ENCODE measurements at places on chromosomes 5 and 9.

DNA sequence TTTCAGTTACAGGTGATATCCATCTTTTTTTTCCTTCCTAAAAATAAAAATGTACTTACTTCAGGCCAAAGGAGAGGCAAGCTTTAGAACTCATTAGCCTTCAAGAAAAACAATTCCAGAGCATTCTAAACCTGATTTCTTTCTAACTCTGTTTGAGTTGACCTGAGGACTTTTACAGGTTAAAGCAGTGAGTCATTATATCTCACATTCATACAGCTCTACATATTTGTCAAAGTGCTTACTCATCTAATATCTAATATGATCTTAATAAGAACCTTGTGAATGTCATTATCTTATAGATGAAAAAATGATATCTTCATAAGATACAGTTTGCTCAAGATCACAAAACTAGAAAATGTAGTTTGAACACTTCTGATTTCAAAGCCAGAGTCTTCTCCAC lies 149.2 kb upstream of the CDKN2B start:
- no peak for DNase-seq

- no peak for DNase-seq
Measured at GRCh38 chr9:38046661-38047300, 22.2 kb downstream of the SHB start.

DNA sequence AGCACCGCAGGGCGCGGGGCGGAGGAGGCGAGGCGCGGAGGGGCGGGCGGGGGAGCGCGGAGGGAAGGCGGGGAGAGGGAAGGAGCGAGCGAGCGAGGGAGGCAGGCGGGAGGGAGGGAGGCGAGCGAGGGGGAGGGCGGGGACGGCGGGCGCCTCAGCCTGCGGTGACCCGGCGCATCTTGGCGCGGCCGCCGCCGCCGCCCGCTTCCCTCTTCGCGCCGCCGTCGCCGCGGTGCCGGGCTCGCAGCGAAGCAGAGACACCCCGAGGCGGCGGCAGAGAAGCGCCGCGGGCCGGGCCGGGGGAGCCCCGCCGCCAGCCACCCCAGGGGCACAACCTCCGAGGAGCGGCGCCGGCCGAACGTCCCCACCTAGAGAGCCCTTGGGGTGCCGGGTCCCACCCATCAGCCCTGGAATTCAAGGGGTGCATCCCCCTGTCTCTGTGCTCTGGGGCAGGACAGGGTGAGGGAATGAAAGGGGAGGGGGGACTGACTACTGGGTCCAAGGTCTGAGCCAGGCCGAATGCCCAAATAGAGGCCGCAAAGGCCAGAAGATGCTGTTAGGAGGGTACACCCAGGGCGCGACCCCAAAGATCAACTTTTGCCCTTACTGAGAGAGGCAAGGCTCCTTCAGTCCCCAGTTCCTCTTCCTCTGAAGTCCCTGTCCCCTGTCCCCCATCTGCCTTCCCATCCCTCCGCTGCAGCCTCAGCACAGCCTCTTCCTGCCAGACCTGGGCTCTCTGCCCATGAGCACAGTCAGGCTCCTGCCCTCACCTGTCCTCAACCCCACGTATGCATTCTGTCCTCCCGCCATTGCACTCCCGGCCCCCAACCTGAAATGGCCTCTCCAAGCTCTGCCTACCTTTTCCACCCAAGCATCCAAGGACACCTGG lies at the start of gene ADAMTS2:
TSS of gene ADAMTS2 (minus strand) at position 29 of the 889 bp plus-strand sequence. CDS start 133 bp downstream, outside the sequence.
- no peak for DNase-seq

DNA sequence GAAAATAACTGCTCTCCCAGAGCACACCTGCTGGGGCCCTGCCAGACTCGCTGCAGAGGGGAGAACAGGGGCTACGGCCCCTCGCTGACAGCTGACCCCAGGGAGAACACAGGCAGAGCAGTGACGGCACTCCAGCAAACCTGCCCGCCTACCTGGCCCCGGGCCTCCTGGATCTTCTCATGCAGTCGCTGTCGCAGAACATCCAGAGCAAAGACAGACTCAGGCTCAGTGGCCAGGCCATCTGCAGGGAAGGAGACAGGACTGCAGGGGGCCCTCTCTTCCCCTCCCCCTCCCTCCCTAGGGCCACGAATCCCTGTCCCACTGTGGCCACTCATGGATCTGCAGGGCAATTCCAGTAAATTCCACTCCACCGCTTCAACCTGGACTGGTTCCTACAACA lies 2.4 kb downstream of the SURF6 start:
- no peak for DNase-seq

GRCh38 chr5:145948921-145949320 lies 12.5 kb downstream of the SH3RF2 start:
- DNase-seq, result no peak

DNA sequence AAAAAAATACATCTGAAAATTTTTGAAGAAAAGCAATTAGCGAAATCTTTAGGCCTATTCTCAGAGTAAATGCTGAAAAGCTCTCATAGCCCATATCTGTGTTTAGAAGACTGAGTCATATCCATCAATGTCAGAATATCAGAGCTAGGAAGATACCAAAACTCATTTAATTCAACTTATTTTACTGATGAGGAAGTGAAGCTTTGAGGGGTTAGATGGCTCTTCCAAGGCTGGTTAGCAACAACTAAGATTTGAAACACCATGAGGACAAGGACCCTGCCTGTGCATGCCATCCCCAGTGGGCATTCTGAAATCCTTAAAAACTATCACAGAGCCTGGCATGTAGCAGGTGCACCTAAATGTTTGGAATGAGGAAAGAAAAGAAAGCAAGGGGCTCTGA lies 2.5 kb downstream of the FREM1 start:
- DNase-seq, result no peak

DNA sequence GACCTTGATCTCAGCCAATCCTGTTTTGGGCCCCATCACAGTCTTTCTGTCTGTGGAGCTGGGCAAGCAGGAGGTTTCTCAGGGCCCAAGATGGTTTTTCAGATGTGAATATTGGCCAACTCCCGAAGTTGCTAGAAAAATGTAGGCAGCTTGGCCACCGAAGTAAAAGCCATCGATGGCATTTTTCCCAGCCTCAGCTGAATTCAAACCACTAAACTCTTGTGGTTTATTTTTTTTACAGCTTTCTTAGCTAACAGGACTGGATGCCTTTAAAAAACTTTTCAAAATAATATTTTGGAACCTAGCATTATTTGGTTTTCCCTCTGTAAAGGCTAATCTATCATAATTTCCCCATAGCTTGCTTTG lies 102.5 kb upstream of the ERCC6L2 start:
- no peak for DNase-seq

DNA sequence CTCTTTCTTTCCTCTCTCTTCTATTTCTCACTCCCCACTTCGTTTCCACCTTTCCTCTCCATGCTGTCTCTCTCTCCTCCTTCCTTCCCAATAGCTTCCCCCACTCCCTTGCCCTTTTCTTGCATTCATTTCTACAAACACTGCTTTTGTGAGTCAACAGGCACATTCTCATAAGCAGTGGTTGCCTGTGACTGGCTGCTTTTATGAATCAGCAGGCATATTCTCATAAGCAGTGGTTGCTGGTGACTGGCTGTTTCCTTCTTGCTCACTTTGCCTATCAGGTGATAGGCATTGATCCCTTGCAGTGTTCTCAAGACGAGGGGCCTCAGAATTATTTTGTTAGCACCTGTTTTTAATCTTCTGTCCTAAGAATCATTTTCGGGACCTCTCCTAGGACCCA lies 116.1 kb upstream of the ACTBL2 start:
- DNase-seq, result no peak

- no peak for DNase-seq
Measured at GRCh38 chr9:115234094-115234493, 116.1 kb upstream of the TNC start.

DNA sequence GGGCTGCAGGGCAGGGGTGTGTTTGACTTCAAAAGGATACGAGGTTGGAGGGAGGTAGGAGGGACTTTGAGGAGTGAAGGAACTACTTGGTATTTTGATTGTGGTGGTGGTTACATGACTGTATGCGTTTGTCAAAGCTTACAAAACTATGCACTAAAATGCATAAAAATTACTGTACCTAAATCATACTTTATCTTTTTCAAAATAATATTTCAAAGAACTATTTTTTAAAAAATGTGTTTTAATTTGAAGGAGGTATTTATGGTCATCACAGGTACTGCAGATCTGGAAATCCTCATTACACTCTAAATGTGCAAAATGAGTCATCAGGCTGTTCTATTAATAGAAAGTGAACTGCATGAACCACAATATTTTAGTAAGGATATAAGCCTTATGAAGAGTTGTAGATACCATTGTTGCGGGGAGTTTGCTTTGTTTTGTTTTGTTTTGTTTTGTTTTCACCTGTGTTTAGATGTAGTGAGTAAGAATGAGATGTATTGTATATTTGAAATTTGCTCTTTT lies 116.9 kb downstream of the ARRDC3 start:
- DNase-seq, result no peak

GRCh38 chr5:119274767-119275130 lies 81.1 kb upstream of the TNFAIP8 start:
- DNase-seq, result no peak

DNA sequence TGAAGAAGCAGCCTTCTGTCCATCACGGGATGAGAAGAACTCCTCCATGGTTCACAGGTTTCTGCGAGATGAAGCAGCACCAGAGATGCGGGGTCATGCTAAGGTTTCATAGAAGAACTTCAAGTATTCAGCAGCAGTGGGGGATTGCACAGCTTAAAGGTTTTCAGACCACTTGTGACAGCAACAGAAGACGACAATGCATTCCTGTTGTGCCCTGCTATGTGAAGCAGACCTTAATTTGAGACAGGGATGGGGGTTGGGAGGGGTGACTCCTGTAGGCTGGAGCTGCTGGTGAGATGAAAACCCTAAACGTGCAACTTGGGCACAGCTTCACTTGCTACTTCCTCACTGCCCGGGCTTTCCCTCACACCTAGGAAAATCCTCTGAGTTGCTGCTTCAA lies 256.0 kb downstream of the SLIT3 start:
- DNase-seq, result no peak

- DNase-seq, result no peak
Measured at GRCh38 chr9:65403721-65404120, 118.7 kb upstream of the FOXD4L5 start.

DNA sequence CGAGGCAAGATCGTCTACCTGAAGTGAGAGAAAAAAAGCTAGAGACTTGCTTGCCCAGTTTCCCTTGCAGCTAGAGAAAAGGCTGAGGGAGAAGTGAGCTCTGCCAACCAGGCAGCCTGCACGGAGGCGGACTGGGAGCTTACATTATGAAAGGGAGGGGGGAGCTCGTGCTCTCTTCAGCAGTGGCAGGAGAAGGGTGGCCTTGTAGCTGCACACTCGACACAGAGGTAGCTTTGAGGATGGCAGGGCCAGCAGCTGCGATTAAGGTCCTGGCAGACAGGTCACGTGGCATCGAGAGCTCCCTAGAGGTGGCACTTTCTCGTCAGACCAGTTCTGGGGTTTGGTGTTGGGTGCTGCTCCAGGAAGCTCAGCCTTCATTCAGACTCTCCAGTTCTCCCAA lies 26.7 kb downstream of the APBA1 start:
- no peak for DNase-seq

- DNase-seq, result no peak
Measured at GRCh38 chr5:133846478-133847226, 121.8 kb downstream of the C5orf15 start.

- no peak for DNase-seq
Measured at GRCh38 chr5:125057912-125058826, 311.7 kb upstream of the ZNF608 start.

DNA sequence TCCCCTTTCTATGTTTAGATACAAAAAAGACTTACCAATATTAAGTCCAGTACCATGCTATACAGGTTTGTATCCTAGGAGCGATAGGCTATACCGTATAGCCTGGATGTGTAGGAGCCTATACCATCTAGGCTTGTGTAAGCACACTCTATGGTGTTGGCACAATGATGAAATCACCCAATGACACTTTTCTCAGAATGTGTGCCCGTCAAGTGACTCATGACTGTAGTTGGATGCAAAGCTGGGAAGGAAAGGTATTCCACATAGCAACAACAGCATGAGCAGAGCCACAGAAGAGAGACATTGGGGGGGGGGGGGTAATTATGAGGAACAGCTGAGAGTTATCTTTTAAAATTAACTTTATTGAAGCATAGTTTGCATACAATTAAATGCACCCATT lies 63.2 kb downstream of the TTLL11 start:
- no peak for DNase-seq

- no peak for DNase-seq
Measured at GRCh38 chr5:107439832-107440231, 230.9 kb downstream of the EFNA5 start.

- no peak for DNase-seq
Measured at GRCh38 chr9:89527084-89527483, 29.2 kb upstream of the SEMA4D start.

GRCh38 chr5:153014194-153014593 lies 476.3 kb upstream of the GRIA1 start:
- no peak for DNase-seq

DNA sequence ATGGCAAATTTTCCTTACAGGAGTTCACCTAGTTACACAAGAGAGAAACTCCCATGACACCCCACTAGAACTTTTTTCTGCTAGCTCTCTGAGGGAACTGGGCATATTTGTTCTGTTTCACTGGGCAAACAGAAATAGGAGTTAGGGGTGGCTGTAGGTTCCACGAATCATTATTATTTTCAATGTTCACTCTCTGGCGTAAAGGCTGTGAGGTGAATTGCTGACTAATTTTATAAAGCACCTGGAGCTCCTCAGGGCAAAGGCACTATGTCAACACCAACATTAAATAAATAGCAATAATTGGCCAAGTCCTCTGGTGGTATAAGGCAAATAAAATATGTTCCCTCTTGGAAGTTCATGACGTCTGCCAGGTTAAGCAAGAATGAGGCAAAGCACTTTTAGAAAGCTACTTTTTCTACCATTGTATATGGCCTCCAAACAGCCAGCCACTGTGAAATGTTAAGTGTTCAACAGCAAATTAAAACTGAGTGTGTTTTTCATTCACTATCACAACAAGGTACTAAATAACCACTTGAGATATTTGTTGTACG lies 344.6 kb downstream of the PDE4D start:
- no peak for DNase-seq

GRCh38 chr9:95268681-95269080 lies 48.8 kb downstream of the FANCC start:
- no peak for DNase-seq

DNA sequence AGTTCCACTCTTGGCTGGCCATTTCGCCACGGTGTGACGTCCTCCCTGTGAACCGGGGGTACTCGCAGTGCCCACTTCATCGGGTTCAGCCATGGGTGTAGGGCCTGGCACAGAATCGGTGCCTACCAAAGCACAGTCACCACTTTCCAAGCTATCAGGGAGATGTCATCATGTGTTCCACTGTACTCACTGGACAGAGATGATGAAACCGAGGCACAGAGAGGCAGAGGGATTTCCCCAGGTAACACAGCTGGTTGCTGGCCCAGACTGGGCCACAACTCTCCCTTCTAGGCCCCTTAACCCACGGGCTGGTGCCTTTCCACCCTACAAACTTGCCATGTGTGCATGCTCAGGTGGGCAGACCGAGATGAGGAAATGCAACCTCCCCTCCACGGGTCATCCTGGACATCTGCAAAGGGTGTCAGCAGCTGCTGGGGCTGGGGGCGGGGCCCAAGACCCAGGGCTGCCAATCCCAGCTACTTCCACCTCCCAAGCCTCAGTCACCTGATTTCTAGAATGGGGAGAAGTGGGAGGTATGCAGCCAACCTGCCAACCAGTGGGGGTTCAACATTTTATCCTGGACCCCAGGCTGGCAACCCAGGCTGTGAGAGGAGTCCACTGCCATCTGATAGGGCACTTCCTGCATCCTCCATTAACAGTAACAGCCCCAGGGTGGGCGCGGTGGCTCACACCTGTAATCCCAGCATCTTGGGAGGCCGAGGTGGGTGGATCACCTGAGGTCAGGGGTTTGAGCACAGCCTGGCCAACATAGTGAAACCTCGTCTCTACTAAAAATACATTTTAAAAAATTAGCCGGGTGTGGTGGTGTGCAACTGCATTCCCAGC lies 893 bp upstream of the SH2D3C start:
- DNase-seq, result no peak
